ENCODE measurements at places on chromosomes 3 and 15.

GRCh38 chr3:136928240-136928639, 29.5 kb upstream of the IL20RB start:
- H3K27me3 ChIP-seq, result no peaks in the 10 kb centered on the region
- H3K4me1 ChIP-seq, result peaks cover 12% of the 10 kb centered on the region
- no peak overlapping the region for H3K4me3 ChIP-seq
- peak overlapping the region; percentile 80 for H3K27ac ChIP-seq
- peaks cover 12% of the 10 kb centered on the region for H3K36me3 ChIP-seq

- H3K27me3 ChIP-seq, result no peaks in the 10 kb centered on the region
- no peak for DNase-seq
- H3K4me3 ChIP-seq, result no peak overlapping the region
- peaks cover 47% of the 10 kb centered on the region for H3K4me1 ChIP-seq
- H3K36me3 ChIP-seq, result no peaks in the 10 kb centered on the region
Observed at GRCh38 chr15:74403991-74404563, 29.7 kb downstream of the SEMA7A start.

DNA sequence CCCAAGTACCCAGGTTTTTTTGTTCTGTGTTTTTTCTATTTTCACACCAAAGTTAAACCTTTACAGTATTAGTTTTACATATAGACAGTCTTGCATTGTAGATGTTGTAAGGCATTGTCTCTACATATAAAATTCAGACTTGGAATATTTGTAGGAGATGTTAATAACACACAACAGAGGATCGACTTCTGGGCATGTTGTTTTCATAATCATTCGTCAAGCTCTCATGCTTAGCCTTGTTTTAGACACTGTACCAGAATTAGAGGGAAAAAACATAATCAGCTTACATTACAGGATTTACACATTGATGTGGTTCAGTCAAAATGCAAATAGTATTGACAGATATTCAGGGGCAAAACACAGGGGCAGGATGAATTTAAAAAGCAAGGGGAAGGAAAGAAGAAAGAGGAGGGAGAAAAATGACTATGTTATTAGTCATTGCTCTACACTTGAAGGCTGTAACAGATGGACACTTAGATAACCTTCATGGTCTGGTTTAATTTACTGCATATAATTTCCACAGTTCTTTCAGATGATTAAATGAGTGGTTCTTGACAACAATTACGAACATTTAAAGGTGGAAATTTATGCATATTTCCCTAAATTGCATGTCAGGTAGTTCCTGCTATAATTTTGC, 7.5 kb downstream of the CMSS1 start:
- no peaks in the 10 kb centered on the region for H3K36me3 ChIP-seq
- DNase-seq, result no peak
- H3K4me1 ChIP-seq, result peaks cover 10% of the 10 kb centered on the region
- H3K27ac ChIP-seq, result no peak overlapping the region
- H3K4me3 ChIP-seq, result no peak overlapping the region
- H3K27me3 ChIP-seq, result no peaks in the 10 kb centered on the region

- DNase-seq, result no peak
- no peak overlapping the region for H3K27ac ChIP-seq
- H3K27me3 ChIP-seq, result no peaks in the 10 kb centered on the region
- H3K4me1 ChIP-seq, result no peaks in the 10 kb centered on the region
- no peaks in the 10 kb centered on the region for H3K36me3 ChIP-seq
Observed at GRCh38 chr3:65265942-65266590, 578.3 kb upstream of the ADAMTS9 start.

GRCh38 chr15:35545316-35545823, 595 bp downstream of the DPH6 start:
- no peak for DNase-seq
- peaks cover 3% of the 10 kb centered on the region for H3K4me1 ChIP-seq
- H3K4me3 ChIP-seq, result peak overlapping the region; percentile 85

GRCh38 chr3:174099724-174100123, 702.2 kb downstream of the NLGN1 start:
- H3K27ac ChIP-seq, result no peak overlapping the region
- H3K4me3 ChIP-seq, result no peak overlapping the region
- no peaks in the 10 kb centered on the region for H3K36me3 ChIP-seq
- DNase-seq, result no peak
- no peaks in the 10 kb centered on the region for H3K4me1 ChIP-seq
- no peaks in the 10 kb centered on the region for H3K27me3 ChIP-seq

DNA sequence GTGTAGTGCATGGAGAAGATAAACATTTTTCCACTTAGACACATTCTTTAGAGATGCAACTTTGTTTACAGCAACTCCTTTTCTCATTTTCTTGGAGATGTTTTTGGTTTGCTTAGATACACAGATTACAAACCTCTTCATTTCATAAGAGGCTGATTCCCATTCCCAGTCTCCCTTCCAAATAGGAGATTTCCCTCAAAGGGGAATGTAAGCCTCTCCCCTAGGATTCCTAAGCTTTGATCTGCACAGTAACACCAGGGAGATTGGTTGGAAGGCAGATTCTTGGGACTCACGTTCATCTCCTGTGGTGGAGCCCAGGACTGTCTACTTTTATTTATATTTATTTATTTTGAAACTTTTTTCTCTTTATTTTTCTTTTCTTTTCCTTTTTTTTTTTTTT, 63.2 kb downstream of the MCTP2 start:
- H3K27ac ChIP-seq, result no peak overlapping the region
- no peaks in the 10 kb centered on the region for H3K36me3 ChIP-seq
- no peak for DNase-seq
- no peaks in the 10 kb centered on the region for H3K27me3 ChIP-seq
- no peak overlapping the region for H3K4me3 ChIP-seq

- H3K4me1 ChIP-seq, result peaks cover 6% of the 10 kb centered on the region
- H3K4me3 ChIP-seq, result no peak overlapping the region
- no peak for DNase-seq
- H3K27me3 ChIP-seq, result no peaks in the 10 kb centered on the region
Observed at GRCh38 chr3:124965413-124965812, 30.9 kb upstream of the MUC13 start.

DNA sequence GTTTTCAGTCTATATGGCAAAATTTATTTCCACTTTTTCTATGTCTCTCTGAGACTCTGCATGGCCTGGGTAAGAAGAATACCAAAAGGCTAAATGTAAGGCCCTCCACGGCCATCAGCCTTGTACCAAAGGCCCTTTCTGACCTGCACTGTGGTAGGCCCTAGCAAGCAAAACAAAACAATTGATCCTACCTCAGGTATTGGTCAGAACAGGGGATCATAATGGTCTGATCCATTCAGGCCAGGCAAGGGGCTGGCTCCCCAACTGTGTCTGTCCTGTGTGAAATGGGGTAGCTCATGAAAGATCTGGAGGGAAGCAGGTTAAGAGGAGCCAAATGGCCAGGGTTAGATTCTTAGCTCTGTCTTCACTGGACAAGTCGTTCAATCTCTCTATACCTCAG, 181.3 kb downstream of the SSR3 start:
- H3K27ac ChIP-seq, result no peak overlapping the region
- DNase-seq, result no peak
- no peaks in the 10 kb centered on the region for H3K36me3 ChIP-seq
- H3K4me1 ChIP-seq, result no peaks in the 10 kb centered on the region

GRCh38 chr3:124059580-124059979, 67.7 kb upstream of the ROPN1 start:
- no peaks in the 10 kb centered on the region for H3K4me1 ChIP-seq
- no peak overlapping the region for H3K27ac ChIP-seq
- H3K36me3 ChIP-seq, result no peaks in the 10 kb centered on the region
- no peak for DNase-seq

DNA sequence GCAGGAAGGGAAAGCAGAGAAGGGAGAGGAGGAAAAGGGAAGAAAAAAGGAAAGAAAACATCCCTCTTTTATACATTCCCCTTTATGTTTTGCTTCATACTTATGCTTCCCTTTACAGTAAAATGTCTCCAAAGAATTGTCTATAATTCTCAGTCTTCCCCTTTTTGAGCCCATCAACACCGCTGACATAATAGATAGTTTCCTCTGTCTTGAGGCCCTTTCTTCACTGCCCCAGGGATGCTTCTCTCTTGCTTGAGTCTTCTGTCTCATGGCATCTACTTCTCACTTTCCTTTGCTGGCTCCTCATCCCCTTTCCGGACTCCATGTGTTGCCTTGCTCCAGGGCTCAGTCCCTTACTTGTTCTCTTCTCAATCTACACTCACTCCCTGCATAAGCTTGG, 99.7 kb upstream of the DAZL start:
- no peak overlapping the region for H3K27ac ChIP-seq
- H3K36me3 ChIP-seq, result no peaks in the 10 kb centered on the region

- no peaks in the 10 kb centered on the region for H3K36me3 ChIP-seq
- no peaks in the 10 kb centered on the region for H3K27me3 ChIP-seq
- H3K27ac ChIP-seq, result peak overlapping the region; percentile 51
Observed at GRCh38 chr3:48926425-48927392, 8.1 kb downstream of the ARIH2 start.

GRCh38 chr3:55554634-55555425, 67.7 kb upstream of the WNT5A start:
- H3K4me3 ChIP-seq, result no peak overlapping the region
- H3K4me1 ChIP-seq, result no peaks in the 10 kb centered on the region
- no peak overlapping the region for H3K27ac ChIP-seq
- no peaks in the 10 kb centered on the region for H3K36me3 ChIP-seq

GRCh38 chr3:194994551-194994981, 276.4 kb downstream of the XXYLT1 start:
- no peak overlapping the region for H3K27ac ChIP-seq
- no peak for DNase-seq
- H3K36me3 ChIP-seq, result no peaks in the 10 kb centered on the region
- no peaks in the 10 kb centered on the region for H3K27me3 ChIP-seq
- H3K4me3 ChIP-seq, result no peak overlapping the region
- H3K4me1 ChIP-seq, result no peaks in the 10 kb centered on the region

GRCh38 chr3:126080970-126081369, 3.0 kb downstream of the SLC41A3 start:
- no peak overlapping the region for H3K27ac ChIP-seq
- no peaks in the 10 kb centered on the region for H3K27me3 ChIP-seq
- H3K4me1 ChIP-seq, result peaks cover 14% of the 10 kb centered on the region
- DNase-seq, result no peak
- no peaks in the 10 kb centered on the region for H3K36me3 ChIP-seq

DNA sequence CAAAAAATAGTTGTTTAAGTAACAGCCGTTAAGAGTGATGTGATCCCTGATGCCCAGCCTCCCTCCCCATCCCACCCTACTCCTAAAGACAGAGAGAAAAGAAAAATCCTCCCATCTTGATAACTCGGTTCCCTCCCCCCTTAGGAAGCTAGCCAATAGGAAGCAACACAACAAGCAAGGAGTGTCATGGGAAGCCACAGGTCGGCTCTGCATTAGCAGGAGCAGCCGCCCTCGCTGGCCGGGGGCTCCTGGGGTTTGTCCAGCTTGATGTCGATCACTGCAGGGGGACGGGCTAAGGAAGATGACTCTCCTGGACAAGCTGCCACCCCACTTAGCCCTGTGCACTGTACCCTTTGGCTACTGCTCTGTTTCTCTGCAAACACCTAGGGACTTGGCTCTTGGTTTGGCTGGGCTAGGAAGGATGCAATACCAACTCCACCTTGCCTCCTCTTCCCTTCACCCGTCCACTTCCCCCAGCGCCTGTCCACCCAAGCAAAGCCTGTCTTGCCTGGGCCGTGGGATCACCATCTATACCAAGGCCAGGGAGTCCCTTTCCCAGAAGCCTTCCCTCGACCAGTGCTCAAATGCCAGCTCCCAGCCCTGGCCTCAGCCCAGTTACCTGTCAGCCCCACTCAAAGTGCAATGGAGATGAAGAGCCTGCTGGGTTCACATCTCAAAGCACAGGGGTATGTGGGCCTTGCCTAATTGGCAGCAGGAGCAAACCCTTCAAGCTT, 23.1 kb downstream of the SRPRB start:
- no peak overlapping the region for H3K27ac ChIP-seq
- H3K4me3 ChIP-seq, result no peak overlapping the region
- no peaks in the 10 kb centered on the region for H3K27me3 ChIP-seq
- H3K4me1 ChIP-seq, result no peaks in the 10 kb centered on the region

GRCh38 chr15:92886815-92887214, 13.3 kb upstream of the CHD2 start:
- H3K4me3 ChIP-seq, result peak overlapping the region; percentile 97
- H3K36me3 ChIP-seq, result peaks cover 14% of the 10 kb centered on the region
- DNase-seq, result no peak
- H3K27ac ChIP-seq, result peak overlapping the region; percentile 95
- H3K4me1 ChIP-seq, result peaks cover 9% of the 10 kb centered on the region

DNA sequence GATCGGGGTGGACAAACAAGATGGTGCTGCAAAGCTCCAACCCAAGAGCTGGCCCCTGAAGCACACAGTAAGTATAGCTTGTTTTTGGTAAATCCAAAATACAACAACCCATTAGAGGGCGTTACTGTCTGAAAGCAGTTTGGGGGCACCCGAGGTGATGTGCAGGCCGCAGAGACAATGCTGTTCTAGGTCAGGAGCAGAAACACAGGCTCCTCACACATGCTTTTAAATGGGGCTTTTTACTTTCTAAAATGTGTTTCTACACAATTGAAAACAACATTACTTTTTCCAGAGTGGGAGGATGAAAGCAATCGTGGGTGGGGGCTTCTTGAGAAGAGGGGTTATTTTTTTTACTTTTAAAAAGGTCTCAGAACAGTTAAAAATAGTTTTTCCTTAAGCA, 1029.3 kb upstream of the CFAP20DC start:
- no peak for DNase-seq
- H3K36me3 ChIP-seq, result no peaks in the 10 kb centered on the region

DNA sequence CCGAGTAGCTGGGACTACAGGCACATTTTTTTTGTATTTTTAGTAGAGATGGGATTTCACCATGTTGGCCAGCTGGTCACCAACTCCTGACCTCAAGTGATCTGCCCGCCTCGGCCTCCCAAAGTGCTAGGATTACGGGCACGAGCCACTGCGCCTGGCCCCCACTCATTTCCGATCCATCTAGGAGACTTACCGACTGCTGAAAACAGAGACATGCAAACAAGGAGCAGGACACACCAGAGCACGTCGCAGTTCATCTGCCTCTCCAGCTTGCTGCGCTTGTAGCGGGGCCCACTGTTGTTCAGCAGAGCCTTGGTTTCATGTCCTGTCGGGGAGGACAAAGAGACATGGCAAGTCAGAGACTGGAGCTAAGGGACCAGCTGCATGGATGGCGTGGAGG, 137.4 kb downstream of the ATP10A start:
- H3K4me1 ChIP-seq, result no peaks in the 10 kb centered on the region
- no peaks in the 10 kb centered on the region for H3K27me3 ChIP-seq
- no peak for DNase-seq
- H3K4me3 ChIP-seq, result no peak overlapping the region
- no peak overlapping the region for H3K27ac ChIP-seq

DNA sequence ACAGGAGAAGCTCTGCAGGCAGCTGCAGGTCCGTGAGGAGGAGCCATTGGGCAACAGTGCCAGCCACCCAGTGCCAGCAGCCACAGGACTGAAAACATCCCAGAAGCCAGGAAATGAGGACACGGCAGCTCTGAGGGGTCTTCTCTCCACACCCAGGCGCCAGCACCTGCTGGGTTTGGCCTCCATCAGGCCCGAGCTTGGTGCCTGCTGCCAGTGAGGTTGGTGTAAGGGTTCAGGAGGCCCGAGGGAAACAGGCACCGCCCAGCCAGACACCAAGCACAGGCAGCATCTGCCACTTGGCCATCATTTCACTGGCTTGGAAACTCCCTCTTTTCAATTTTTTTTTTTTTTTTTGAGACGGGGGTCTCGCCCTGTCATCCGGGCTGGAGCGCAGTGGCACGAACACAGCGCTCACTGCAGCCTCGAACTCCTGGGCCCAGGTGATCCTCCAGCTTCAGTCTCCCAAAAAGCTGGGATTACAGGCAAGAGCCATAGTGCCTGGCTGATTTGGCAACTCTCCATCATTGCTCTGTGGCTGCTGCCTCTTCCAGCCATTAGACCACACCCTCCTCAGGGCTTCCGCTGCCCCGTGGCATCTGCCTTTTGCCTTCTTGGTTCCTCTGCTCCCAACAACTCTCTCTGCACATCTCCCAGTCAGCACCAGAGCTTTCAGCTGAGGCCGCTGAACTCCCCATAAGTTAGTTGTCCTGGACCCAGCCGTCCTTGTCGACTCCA, 1.5 kb upstream of the ITIH3 start:
- no peaks in the 10 kb centered on the region for H3K27me3 ChIP-seq
- no peak overlapping the region for H3K4me3 ChIP-seq
- no peak for DNase-seq
- H3K36me3 ChIP-seq, result no peaks in the 10 kb centered on the region
